ENCODE measurements at places on chromosomes 16 and 17. TPM values are rescaled to one million over a fixed set of nuclear protein-coding genes. Genes with fewer than 3 reads are reported as not detected.

DNA sequence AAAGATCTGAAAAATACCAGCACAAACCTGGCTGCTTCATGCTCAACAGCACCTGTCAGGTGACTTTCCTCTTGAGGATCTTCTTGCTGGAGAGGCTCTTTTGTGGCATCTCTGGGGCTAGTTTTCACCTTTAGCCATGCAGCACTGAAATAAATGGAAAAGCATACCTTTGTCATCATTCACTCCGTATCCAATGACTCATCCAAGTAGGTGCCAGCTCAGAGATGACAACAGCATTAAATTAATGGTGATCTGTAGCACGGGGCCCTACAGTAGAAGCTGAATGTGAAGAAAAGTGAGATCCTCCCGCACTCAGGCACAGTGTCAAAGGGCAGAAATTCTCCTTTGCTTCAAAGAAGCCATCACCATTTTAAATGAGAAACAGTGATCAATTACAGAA is 32.2 kb downstream of the KIAA0753 start:
- no peak for DNase-seq

Gene CARD14
- total RNA-seq: 0.27 TPM

Gene CES4A
- total RNA-seq: 2.4 TPM

Gene ANKS4B
- total RNA-seq: not detected

Gene MYH13
- total RNA-seq: 0.31 TPM

- no peak for DNase-seq
Observed at GRCh38 chr17:75260641-75261335, 618 bp downstream of the GGA3 start.

DNA sequence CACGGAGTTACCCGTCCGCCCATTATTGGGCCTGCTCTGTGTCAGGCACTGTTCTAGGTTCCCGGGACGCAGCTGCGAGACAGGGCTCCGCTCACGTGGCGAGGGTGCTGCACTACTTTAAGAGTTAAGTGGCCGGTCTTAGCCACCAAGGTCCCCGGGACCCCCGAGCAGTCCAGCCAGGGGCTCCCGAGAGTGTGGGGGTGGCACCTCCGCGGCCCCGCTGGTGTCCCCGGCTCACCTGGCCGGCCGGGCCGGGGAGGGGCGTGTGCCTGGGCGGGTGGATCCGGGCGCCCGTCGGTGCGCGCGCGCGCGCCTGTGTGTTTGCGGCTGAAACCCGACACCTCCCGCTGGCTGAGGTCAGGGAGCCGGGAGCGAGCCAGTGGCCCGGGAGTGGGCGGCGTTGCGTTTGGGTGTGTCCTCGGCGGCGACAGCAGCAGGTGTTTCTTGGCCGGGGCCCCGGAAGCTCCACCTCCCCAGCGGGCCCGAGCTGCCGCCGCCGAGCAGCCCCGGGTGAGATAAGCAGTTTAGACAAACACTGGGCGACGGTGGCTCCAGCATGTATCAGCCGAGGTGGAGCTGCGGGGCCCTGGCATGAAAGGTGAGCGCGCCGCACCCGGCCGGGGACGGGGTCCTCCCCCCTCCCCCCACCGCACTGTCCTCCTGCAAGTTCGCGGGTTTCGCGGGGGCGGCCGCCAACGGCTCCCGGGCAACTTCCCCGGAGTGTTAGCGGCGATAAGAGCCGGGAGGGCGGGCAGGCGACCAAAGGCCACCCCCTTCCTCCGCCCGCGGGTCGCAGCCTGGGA is at the start of gene GSE1:
TSS of gene GSE1 (plus strand) at position 522 of the 803 bp plus-strand sequence. CDS start at position 592, 70 bp downstream.
- peak; percentile 91 for DNase-seq

DNA sequence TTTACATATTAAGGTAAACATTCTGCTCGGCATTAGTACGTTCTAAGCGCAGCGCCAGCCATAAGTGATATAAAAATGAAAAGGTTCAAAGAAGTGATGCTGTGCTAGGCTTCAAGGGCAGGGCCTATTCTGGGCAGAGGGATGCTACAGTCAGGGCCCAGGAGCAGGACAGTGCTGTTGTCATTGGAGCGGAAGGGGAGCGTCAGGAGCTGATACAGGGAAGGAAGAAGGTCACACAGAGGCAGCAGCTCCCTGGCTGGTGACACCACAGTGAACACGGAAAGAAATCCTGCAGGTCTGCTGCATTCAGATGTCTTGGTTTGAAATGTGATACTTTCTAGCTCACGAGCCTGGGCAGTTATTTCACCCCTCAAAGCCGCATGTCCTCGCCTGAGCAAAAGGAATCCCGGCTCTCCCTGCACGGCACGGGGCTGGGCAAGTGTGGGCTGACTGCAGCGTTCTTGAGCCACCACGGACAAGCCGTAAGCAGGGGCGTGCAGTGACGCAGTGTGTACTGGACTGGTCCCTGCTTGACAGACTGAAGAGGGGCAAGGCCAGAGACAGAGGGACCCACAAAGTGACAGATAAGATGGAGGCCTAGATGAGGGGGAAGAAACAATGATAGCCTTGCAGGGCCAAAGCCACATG is 41.1 kb downstream of the ZCCHC14 start:
- no peak for DNase-seq

- DNase-seq: no peak
Observed at GRCh38 chr17:40963838-40964237, 2.9 kb downstream of the KRT39 start.

GRCh38 chr17:41773190-41773588 is 13.3 kb downstream of the JUP start:
- peak; percentile 81 for DNase-seq

Gene CDYL2
- total RNA-seq: 2.7 TPM

Gene CACNB1
- total RNA-seq: 151 TPM

Gene EIF5A
- 175 TPM for total RNA-seq

GRCh38 chr17:2398655-2399571 is 1.9 kb downstream of the MNT start:
- DNase-seq: peak; percentile 81

- DNase-seq: no peak
Observed at GRCh38 chr16:88536510-88536909, 33.7 kb upstream of the ZC3H18 start.

Gene SOX9
- total RNA-seq: 2.8 TPM

Gene CEP131
- total RNA-seq: 8.3 TPM

Gene HOXB6
- 0.84 TPM for total RNA-seq

Gene CDC42EP4
- total RNA-seq: 13.4 TPM

Gene MYOCD
- total RNA-seq: 0.44 TPM

- DNase-seq: no peak
Observed at GRCh38 chr16:53904533-53904932, 200.6 kb downstream of the FTO start.

GRCh38 chr16:13612623-13613022 is 307.3 kb upstream of the ERCC4 start:
- DNase-seq: no peak

GRCh38 chr16:72481419-72481818 is 309.5 kb upstream of the PMFBP1 start:
- no peak for DNase-seq

GRCh38 chr16:13315642-13316427 is 414.4 kb downstream of the SHISA9 start:
- DNase-seq: no peak

Gene CSH2
- total RNA-seq: 8.5 TPM

DNA sequence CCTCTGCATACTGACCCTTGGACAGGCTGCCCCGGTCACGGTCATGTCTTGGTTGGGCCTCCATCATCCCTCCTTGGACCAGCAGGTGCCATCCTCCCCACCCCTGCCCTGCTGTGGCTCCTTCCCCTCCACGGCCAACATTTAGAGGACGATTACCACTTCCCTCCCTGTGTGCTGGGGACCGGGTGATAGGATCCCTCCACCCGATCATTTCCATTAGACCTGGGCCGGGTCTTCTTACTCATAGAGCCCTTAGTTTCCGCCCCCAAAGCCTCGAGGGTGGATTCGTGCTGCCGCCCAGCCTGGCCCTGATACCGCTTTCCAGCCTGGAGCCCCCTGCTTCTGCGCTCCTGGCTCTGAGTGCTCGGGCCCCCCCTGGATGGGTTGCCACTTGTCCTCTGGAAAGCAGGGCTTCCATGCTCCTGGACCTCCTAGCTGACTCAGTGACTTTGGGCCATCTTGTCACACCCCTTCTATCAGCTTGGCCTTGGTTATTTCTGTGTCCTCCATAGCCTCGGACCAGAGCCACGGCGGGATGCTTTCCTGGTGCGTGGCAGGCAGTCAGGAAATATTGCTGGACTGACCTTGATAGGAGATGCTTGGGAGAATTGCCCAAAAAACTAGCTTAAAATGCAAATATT is 171.4 kb downstream of the SEC14L1 start:
- DNase-seq: peak; percentile 69

Gene SHISA9
- total RNA-seq: 0.04 TPM

Measured in muscle of leg (tissue), 16 donors.